Activated CD8-positive, alpha-beta memory T cell treated with anti-CD3 and anti-CD28 coated beads, Interleukin-2, amount 50 U/mL, for 48 hours (primary cell): ENCODE measurements at places on chromosomes 2 and 18.
A peak's percentile ranks its signal among the peaks of the same experiment; 100 is the strongest.

GRCh38 chr2:18186816-18187613 is 308.5 kb downstream of the KCNS3 start:
- no peak for DNase-seq

GRCh38 chr2:175766880-175767279 is 235.2 kb downstream of the LNPK start:
- DNase-seq, result no peak

DNA sequence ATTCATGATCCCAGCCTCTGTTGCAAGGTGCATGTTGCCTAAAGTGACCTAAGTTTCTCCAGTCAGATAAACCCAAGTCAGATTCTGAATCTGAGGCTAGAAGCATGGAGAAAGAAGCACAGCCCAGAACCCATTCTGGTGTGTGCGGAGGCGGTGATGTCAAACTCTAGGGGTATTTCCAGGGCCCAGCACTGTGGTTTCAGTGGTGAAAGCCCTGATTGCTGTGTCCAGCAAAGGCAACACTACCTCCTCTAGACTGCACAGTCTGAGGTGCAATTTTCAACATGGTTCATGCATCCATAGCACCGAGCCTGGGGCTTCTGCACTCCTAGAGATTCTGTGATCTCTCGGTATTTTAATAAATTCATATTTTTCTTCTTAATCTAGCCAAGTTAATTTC is 264.8 kb upstream of the KLHL29 start:
- no peak for DNase-seq

- DNase-seq, result no peak
Observed at GRCh38 chr18:79931475-79931874, 20.0 kb downstream of the SLC66A2 start.

DNA sequence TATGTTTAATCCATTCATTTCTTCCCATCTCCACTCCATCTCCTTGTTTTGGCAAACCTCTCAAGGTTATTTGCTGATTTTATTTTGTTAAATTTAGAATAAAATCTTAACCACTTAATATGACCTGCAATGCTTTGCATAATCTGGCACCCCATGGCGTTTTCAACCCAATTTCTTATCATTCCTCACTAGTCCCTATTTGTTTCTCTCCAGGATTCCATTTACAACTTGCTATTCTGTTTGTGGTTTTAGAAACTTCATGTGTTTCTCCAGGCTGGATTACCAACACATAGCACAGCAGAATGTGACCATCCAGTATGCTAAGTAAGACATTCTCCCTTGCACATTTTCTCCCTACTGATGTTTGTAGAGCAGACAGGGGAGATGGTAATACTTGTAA is 749.2 kb upstream of the FSHR start:
- no peak for DNase-seq

- DNase-seq, result no peak
Observed at GRCh38 chr2:100744589-100744988, 75.3 kb upstream of the NPAS2 start.

- no peak for DNase-seq
Observed at GRCh38 chr18:55400081-55400480, 187.9 kb downstream of the TCF4 start.

DNA sequence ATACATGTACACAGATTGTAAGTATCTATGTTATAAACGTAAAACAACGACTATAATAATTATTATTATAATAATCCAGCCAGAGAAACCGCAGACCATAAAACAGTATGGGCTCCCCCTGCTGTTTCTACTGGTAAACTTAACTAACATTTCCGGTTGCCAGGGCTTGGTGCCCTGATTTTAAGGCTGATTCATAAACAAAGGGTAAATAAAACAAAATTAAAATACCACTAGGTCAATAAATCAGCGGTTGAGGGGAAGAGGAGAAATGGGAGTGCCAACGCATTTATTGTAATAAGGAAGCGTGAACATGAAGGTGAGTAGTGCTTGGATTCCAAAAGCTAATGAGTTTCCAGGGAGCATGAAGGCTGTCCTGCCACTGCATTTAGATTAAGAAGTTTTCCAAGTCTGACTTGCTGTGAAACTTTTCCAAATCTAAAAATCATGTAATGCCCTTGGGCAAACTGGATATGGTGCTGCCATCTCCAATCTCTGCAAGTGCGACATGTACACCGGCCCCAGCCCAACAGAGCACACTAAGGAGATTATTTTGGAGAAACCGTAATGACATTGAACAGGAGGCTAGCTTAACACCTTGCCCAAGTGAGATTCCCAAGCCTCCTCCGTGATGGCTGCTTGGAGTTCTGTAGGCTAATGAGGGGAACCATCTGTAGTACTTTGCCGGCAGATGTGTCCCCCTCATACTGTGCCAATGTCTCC is 50.7 kb upstream of the HNRNPA3 start:
- no peak for DNase-seq

DNA sequence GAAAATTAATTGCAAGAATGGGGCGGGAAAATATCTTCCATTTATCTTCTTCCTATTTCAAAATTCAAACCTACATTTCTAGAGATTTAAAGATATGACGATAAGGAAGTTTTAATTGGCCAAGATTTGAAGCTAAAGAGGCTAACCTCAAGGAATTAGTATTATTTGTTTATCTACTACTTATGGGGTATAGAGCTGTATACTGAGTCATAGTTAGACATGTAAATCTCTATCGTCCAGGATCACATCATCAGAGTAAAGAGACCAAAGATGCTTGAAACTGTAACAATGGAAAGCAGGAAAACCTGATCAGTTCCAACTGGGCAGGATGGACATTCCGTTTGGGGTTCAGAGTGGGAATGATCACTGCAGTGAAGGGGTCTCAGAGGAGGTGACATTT is 95.2 kb upstream of the KLF7 start:
- DNase-seq, result no peak

DNA sequence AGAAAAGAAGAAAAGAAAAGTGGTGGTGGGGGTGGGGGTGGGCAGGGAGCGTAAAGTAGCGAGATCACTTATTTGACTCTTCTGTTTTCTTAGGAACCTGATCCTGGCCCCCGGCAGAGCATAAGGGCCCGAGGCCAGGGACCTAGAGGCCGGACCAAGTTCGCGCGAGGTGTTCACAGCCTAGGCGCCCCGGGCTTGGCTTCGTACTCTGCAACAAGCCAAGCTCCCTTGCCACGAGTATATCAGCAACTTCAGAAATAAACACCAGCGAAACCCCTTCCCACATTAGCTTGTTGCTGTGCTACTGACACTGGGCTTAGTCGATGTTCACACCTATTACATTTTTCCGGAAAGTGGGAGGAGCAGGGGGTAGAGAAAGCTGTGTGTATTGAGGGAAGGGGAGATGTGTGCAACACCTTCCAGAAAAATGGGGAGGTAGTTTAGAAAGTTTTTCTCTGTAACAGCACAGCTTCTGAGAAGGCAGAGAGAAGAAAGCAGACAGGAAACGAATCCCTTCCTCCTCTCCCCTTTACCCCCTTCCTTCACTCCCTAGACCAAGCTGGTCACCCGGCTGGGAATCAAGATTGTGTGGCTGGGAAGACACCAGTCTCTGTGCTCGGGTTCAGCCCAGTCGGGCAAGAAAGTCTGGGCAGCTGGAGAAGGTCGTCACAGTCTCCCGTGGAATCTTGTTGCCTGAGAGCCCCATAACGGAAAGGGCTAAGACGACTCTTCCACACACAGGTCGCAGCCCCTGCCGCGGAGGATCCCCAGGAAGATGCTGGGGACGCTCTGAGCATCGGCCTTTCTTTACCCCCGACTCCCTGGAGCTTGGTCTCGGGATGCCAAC is 12.0 kb upstream of the SATB2 start:
- no peak for DNase-seq

DNA sequence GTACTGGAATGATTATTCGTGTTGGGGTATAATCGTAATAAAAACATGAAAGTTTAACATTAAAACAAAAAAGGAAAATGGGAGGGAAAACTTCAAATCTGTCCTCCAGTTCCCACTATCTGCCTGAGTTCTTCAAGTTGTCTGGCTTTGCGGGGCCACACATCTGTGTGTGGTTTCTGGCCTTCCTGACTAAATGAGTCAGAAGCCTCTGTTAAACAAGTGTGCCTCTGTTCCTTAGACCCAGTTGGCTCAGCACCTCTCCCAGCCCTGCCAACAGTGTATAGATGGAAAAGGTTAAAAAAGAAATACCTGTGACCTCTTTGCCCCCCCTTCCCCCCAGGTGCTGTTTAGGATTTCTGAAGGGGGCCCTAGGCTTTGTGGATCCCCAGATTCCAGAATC is 30.2 kb downstream of the XDH start:
- no peak for DNase-seq

DNA sequence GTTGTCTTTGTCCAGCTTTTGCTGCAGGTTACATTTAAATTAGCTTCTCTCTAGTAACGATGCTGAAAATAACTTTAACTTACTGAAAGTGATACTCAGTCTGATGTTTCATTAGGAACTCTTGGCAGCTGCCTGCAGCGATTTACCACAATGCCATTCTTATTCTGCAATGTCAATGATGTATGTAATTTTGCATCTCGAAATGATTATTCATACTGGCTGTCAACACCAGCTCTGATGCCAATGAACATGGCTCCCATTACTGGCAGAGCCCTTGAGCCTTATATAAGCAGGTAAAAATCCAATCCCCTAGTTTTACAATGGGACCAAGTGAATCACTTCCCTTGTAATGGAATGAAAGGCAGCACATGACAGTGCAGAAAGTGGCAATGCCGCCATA is 16.3 kb upstream of the MFF start:
- no peak for DNase-seq

DNA sequence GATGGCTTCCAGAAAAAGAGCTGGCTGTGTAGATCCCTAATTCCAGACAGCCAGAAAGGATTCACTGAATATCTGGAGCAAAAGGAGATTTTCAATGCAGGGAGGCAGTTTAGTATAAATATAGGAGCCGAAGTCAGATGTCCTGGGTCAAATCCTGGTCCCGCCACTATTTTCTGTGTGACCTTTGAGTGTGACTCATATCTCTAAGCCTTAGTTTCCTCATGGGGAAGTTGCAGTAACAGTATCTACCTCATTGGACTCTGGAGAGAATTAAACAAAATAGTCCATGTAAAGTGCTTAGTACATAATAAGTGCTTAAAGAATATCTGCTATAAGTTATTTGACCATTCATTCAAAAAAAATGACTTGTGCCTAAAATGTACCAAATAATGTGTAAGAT is 52.1 kb upstream of the ITGA6 start:
- DNase-seq, result no peak

GRCh38 chr2:189341077-189341476 is 100.2 kb upstream of the WDR75 start:
- no peak for DNase-seq

GRCh38 chr2:69612200-69612599 is 31.3 kb downstream of the AAK1 start:
- DNase-seq, result no peak

DNA sequence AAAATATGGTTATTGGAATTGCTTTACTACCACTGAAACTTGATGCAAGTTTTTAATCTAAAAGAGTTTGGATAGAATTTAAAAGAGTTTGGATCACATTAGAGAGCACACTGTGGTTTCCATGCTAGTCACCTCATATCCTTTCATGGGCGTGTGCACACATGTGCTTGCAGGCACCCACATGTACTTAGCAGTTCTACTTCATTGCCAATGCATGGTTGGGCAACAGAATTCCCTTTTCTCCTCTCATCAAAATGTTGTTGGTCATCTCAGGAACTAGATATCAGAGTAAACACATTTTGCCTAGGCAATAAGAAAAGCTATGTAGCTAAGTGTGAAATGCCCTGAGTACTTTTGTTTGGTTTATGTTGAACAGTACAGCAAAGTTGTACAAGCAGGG is 254.1 kb upstream of the RASGRP3 start:
- DNase-seq, result no peak

GRCh38 chr2:70905443-70906421 is 30.0 kb upstream of the ATP6V1B1 start:
- DNase-seq, result peak; percentile 47

- no peak for DNase-seq
Observed at GRCh38 chr2:44246840-44247369, 28.4 kb upstream of the SLC3A1 start.

- no peak for DNase-seq
Observed at GRCh38 chr18:73079920-73080319, 212.1 kb upstream of the NETO1 start.

- no peak for DNase-seq
Observed at GRCh38 chr2:100924520-100925451, 77.3 kb upstream of the RPL31 start.

GRCh38 chr18:23487738-23488570 is 15.4 kb upstream of the RMC1 start:
- DNase-seq, result peak; percentile 62

DNA sequence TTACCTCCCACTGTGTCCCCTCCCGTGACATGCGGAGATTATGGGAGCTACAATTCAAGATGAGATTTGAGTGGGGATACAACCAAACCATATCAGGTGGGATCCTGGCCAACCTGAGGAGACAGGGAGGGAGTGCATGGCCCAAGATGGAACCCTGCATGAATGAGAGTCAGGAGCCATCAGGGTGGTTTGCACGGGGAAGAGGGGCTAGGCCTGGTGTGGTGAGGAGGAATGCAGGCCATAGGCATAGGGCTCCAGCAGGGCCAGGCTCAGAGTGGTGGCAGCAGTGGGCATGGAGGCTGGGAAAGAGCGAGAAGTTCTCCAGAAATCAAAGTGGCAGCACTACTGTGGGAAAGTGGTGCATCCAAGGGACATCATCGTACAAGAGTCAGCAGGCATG is 74.0 kb upstream of the BCL2L11 start:
- no peak for DNase-seq

GRCh38 chr2:28447086-28447485 is 48.8 kb upstream of the PLB1 start:
- no peak for DNase-seq

GRCh38 chr2:160051371-160051800 is 11.0 kb downstream of the PLA2R1 start:
- DNase-seq, result no peak

DNA sequence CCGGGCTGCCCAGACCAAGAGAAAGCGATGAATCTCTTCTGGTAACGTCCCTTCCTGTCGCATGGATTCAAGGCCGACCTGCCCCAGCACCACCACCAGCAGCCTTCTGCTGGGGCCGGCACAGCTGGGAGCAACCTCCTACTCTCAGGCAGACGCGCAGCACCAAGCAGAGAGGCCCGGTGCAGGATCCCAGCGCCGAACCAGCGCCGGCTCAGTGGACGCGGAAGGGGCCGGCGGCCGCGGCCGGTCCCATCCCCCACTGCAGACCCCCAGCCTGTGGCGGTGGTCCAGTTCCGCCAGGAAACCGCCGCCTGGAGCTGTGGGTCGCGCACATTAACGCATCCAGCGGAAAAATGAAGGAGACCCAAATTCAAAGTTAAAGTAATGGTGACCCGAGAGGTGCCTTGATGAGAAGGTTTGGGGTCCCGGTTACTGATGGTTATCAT is 525 bp upstream of the MAL start:
- DNase-seq, result no peak

GRCh38 chr2:71962911-71963694 is 184.6 kb downstream of the CYP26B1 start:
- no peak for DNase-seq

DNA sequence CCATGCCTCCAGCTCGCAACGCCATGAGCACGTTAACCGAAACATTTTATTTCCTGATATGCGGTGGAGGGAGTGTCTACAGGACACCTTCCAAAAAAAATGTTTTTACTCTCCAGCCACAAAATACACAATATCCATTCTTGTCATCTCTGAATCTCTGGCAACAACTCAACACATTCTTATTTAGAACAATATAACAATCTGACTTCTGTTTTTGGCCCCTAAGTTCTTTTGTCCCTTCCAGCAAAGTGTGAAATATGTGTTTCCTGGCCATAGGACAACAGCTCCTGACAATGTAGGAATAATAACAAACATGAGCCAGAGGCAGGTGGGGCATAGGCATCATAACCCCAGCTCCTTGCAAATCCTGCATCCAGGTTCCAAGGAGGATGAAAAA is 163.0 kb downstream of the DDX1 start:
- DNase-seq, result no peak

GRCh38 chr2:5894355-5894754 is 202.2 kb downstream of the SOX11 start:
- no peak for DNase-seq
